ENCODE measurements at places on chromosomes 3 and 15. TPM values are rescaled to one million over a fixed set of nuclear protein-coding genes. Genes with fewer than 3 reads are reported as not detected.

The PCOLCE2 gene
- 6.7 TPM for total RNA-seq

The DHFR2 gene
- total RNA-seq, result 4.0 TPM

The GJD2 gene
- total RNA-seq, result not detected

The ANKUB1 gene
- total RNA-seq, result not detected

The ACAN gene
- not detected for total RNA-seq

The TRH gene
- not detected for total RNA-seq

The HHATL gene
- not detected for total RNA-seq

The PTPRG gene
- 5.6 TPM for total RNA-seq

The A4GNT gene
- not detected for total RNA-seq

The FSTL1 gene
- 812 TPM for total RNA-seq

The SRGAP3 gene
- total RNA-seq, result 5.9 TPM

The IL16 gene
- total RNA-seq, result 0.02 TPM

The PPARG gene
- 13.2 TPM for total RNA-seq

The NRG4 gene
- total RNA-seq, result 0.65 TPM

The CCR9 gene
- total RNA-seq, result not detected

The TMIE gene
- 0.12 TPM for total RNA-seq

The OR4F6 gene
- total RNA-seq, result not detected

The BFSP2 gene
- total RNA-seq, result not detected

The TF gene
- 1.7 TPM for total RNA-seq

The GCNT3 gene
- total RNA-seq, result 2.6 TPM

The ANKDD1A gene
- total RNA-seq, result 5.9 TPM

The NDUFB4 gene
- total RNA-seq, result 203 TPM

The IL17RE gene
- total RNA-seq, result 1.3 TPM

The RTP4 gene
- total RNA-seq, result 0.78 TPM

The STRIT1 gene
- total RNA-seq, result not detected

The MUC13 gene
- not detected for total RNA-seq

The LIPC gene
- total RNA-seq, result not detected

The EXD1 gene
- not detected for total RNA-seq

The ANKRD34C gene
- total RNA-seq, result not detected

The SLC6A11 gene
- not detected for total RNA-seq

The AGBL1 gene
- total RNA-seq, result not detected

The ANKRD63 gene
- not detected for total RNA-seq

The RASL12 gene
- total RNA-seq, result not detected

The LINGO1 gene
- total RNA-seq, result 0.60 TPM

The FAM174B gene
- 3.8 TPM for total RNA-seq

The LTF gene
- not detected for total RNA-seq

The CRYGS gene
- 0.31 TPM for total RNA-seq

The IL5RA gene
- not detected for total RNA-seq

The TIMP4 gene
- total RNA-seq, result 6.1 TPM

The FES gene
- total RNA-seq, result 0.12 TPM

The GOLGA6L7 gene
- not detected for total RNA-seq

The MKRN3 gene
- 11.1 TPM for total RNA-seq

The CTXND1 gene
- total RNA-seq, result not detected

The SCG5 gene
- total RNA-seq, result 0.76 TPM

The NTRK3 gene
- total RNA-seq, result not detected

The SLC22A14 gene
- not detected for total RNA-seq

The NR1I2 gene
- total RNA-seq, result not detected

The SLC6A6 gene
- total RNA-seq, result 34.2 TPM

The FILIP1L gene
- 29.0 TPM for total RNA-seq

The NANOGP8 gene
- not detected for total RNA-seq

The DPH6 gene
- total RNA-seq, result 19.7 TPM

The GOLGA6L26 gene
- total RNA-seq, result not detected

The CPB1 gene
- total RNA-seq, result not detected

The CADPS gene
- total RNA-seq, result not detected

The ZBED2 gene
- total RNA-seq, result not detected

The MRAS gene
- 32.7 TPM for total RNA-seq

The BCL2A1 gene
- not detected for total RNA-seq

Data from A172 (cell line).